NCI-H2171 (cell line): ENCODE measurements at places on chromosomes 16 and 17.
A peak's percentile ranks its signal among the peaks of the same experiment; 100 is the strongest.

GRCh38 chr17:70271200-70271599, 101.9 kb downstream of the KCNJ2 start:
- DNase-seq: no peak

DNA sequence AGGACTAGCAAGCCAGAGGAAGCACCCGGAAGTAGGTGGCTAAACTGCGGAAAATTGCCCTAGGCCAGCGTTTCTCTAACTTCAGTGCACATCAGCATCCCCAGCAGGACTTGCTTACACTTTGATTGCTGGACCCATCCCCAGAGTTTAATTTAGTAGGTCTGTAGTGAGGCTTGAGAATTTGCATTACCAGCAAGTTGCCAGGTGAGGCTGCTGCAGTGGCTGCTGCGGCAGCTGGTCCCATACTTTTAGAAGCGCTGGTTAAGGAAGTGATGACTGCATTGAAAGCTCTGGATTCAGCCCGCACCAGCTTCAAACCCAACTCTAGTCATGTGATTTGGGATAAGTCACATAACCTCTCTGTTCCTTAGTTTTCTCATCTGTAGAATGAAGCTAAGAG, 4.2 kb downstream of the EEF2K start:
- DNase-seq: no peak

- peak; percentile 51 for DNase-seq
These were observed 2.8 kb upstream of the SMIM36 start for GRCh38 chr17:55513885-55514590.

DNA sequence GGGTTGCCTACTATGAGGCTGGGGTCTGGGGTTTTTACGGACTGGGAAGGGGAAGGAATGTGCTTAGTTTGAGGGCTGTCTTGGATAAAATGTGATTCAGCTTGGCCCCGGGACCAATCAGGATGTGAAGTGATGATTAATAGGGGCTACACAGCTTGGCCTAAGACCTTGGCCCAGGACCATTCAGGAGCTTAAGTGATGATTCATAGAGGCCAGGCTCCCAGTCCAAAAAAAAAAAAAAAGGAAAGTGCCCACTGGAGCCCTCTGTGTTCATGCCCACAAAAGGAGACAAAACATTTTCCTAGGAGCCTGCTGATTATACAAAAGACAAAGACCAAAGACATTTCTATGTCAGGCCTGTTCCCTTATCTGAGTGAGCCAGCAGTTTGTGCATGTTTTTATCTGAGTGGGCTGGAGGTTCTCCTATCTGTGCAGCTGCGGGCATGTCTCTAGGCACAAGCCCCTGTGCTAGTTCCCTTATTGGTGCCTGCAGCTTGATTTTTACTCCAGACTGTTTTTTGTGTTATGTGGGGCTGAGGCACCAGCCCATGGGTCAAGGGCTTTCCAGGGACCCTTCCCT, 898.2 kb upstream of the GOT2 start:
- no peak for DNase-seq

DNA sequence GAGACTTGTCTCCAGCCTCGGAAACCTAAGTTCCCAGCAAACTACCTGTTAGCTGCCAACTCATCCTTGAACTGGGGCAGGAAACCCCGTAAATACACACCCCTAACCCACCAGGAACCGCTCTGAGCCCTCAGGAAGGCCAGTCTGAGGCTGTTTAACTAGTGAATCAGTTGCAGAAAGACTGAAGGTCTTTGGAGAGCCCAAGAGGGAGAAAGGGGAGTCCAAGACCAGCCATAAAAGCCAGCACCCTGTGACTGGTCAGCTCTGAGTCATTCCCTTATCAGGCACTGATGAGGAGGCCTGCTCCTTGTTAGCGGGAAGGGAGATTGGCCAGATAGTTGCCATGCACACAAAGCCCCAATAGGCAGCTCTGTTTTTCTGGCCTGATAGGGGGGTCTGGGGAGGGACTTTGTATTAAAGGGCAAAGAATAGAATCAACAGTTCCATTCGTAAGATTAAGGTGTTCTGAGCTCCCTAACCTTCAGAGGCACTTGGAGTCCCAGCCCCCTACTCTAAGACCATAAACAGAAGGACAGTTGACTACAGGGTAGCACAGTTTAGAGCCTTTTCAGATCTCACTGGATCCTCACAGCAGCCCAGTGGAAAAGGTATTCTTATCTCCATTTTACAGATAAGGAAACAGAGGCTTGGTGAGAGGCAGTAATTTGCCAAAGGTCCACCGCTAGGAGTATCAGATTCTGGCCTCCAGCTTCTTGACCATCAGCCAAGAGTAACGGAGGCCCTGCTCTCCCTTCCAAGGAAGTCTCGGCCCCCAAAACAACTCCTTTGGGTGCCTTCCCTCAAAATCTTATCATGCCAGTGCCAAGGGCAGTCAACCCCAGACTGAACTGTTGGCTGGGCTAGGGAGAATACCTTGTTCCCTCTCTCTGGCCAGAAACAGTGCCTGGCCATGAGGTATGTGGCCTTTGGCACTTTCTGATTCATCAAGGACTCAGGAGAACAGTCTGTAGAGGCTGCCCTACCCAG, 2.2 kb upstream of the KRT19 start:
- DNase-seq: no peak

DNA sequence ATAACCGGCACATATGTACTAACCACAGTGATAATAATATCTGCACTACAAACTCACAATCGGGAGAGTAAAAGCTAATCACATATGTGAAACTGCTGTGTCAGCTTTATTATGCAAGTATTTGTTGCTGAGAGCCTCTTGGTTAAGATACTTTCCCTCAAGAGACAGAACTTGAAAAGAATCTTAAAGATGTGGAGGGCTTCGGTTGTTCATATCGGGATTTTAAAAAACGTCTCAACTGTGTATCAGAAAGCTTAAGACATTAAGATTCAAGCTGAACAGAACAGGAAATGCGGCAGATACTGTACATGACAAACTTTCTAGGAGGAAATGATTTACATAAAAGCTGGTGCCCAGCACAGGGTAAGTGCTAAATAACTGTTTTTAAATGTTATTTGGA, 27.5 kb upstream of the HLF start:
- DNase-seq: no peak

GRCh38 chr16:27994686-27995085, 68.8 kb downstream of the GSG1L start:
- no peak for DNase-seq

GRCh38 chr17:31052187-31052889, 42.4 kb upstream of the NF1 start:
- DNase-seq: no peak

GRCh38 chr16:54281535-54282201, 4.9 kb downstream of the IRX3 start:
- no peak for DNase-seq

DNA sequence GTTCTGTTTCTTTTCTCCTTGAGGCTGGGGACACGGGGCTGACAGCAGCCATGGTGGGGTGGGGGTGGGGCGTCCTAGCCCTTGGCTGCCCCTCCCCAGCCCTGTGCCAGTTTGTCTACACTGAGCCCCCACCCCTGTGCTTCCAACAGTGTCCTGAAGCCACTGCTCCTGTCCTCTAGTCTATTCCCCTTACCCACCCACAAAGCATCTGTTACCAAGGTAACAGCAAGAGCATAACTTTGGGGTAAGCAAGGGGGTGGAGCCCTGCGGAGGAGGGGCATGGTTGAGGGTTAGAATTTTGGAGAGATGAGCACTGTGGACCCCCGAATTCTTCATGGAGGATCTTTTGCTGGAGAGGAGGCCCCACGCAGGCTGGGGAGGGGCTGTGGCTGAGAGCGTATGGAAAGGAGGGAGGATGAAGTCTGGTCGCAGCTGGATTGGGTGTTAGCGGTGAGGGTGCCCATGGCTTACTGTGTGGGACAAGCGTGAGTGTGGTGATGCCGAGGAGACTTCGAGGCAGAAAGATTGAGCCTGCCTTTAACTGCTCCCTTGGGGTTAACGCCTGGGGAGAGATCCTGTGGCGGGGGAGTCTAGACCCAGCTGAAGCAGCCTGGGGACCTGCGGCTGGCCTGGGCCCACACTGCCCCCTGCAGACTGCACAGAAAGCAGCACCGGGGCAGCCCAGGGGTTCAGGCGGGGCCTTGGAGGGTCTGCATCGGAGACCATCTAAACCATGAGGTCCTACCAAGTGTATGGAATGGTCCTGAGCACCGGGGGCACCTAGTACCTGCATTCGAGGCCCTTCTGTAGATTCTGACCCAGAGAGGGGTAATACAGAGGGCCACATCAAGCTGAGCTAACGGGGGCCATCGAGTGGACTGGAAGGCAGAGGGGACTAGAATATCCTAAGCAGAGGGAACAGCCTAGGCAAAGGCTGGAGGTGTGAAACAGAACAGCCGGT, 6.1 kb upstream of the STAC2 start:
- peak; percentile 66 for DNase-seq

- no peak for DNase-seq
These were observed 40.7 kb upstream of the DLX4 start for GRCh38 chr17:49928126-49928800.

DNA sequence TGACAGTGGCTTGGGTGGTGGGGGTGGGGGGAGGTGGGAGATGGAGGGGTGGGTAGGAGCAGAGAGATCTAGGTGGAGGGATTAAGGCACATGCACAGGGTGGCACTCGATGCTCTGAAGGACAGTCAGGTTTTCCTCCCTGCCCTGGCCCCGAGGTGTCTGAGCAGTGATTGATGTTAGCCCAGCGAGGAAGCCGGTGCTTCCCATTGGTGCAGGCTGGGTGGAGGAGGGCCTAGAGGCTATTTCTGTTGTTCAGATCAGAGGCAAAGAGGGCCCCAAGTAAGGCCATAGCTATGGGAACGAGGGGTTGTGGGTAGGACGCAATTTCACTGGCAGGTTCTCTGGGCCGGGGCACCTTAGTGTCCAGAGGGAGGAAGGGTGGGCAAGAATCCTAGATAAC, 23.1 kb downstream of the CACNA1G start:
- DNase-seq: no peak

GRCh38 chr17:48754500-48755261, 26.1 kb upstream of the HOXB13 start:
- no peak for DNase-seq

DNA sequence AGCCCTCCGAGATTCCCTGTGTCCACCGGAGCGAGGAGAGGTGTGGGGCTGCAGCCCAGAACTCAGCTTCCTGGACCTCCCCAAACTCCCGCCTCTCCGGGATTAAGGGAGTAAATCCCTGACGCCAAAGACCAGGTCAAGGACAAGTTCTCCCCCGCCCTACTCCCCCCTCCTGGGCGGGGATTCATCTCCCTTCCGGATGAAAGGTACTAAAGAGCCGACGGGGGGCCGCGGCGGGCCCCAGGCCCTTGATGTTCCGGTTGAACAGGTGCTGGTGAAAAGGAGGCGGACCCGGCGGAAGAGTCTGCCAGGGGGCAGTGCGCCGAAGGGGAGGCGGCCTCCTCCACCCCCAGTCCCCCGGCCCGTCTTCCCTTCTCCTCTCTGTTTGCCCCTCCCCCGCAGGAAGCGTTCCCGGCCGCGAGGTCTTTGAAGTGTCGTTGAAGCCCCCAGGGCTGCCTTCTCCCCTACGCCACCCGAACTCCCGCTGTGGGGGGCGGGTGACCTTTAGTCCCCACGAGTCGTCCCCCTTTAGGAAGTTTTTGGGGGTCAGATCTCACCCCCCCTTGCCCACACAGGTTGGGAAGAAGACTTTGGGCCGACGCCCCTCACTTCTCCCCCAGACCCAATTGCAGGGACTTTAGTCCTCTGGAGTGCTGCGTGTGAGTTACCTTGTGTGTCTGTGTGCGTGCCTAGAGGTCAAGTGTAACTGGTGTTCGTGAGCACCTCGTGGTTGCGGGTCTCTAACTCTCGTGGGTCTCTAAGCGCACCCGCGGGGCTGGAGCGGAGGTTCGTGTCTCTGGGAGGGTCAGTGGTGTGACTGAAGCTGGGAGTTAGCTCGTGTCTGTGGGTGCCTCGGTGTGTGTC, 1.1 kb upstream of the MLLT6 start:
- peak; percentile 13 for DNase-seq

DNA sequence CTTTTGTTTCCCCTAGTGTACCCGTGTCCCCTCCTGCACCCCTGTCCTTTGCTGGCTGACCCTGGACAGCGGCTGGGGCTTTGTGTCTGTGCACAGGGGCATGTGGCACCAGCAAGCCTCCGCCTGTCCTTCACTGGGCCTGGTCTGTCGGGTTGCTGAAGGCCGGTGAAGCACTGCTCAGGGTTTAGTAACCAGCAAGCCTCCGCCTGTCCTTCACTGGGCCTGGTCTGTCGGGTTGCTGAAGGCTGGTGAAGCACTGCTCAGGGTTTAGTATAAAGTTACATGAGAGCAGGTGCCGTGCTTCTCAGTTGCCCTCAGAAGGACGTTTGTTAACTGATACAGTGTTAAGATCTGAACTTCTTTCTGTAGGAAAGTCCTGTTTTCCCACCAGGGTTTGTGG, 33.8 kb downstream of the DEF8 start:
- no peak for DNase-seq

DNA sequence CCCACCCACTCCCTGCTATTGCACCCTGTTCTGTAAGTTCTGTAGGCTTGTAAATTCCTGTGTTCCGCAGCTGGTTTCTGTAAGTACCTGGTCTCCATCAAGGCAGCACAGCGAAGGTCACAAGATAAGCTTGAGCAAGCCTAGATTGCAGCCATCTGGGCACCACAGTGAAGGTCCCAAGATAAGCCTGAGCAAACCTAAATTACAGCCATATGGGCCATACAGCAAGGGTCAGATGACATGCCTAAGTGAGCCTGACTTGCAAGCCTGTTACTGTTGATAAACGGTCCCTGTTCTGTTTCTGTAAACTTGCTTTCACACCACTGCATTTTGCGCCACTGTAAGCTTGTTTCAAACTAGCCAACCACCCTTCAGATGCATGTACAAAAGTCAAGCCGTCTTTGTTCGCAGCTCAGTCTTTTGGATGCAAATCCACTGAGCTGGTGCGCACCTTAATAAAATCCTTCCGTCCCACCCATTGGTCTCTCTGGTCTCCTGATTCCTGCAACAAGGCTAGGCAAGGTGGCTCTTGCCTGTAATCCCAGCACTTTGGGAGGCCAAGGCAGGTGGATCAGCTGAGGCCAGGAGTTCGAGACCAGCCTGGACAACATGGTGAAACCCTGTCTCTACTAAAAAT, 42.6 kb upstream of the ATF7IP2 start:
- no peak for DNase-seq

- no peak for DNase-seq
These were observed 224.5 kb upstream of the PSMD7 start for GRCh38 chr16:74071996-74072535.

- DNase-seq: no peak
These were observed 63.1 kb upstream of the BCO1 start for GRCh38 chr16:81175325-81175891.

GRCh38 chr16:7849841-7850240, 517.2 kb downstream of the RBFOX1 start:
- DNase-seq: no peak
